PC-9 (cell line): ENCODE measurements at places on chromosomes 11 and 22. TPM values are rescaled to one million over a fixed set of nuclear protein-coding genes. Genes with fewer than 3 reads are reported as not detected.

The IGLL5 gene
- not detected in 2 replicates for total RNA-seq

The ANKK1 gene
- not detected in 2 replicates for total RNA-seq

The OR5A1 gene
- total RNA-seq, result not detected in 2 replicates

The MPEG1 gene
- total RNA-seq, result not detected in 2 replicates

The HEPN1 gene
- total RNA-seq, result not detected in 2 replicates

The TYR gene
- total RNA-seq, result not detected in 2 replicates

The OR51I1 gene
- not detected in 2 replicates for total RNA-seq

The OR52I2 gene
- total RNA-seq, result not detected in 2 replicates

The NECTIN1 gene
- total RNA-seq, result 17.6 and 21.5 TPM in 2 replicates

The CBLIF gene
- total RNA-seq, result not detected in 2 replicates

The MS4A6E gene
- not detected in 2 replicates for total RNA-seq
